ENCODE measurements at places on chromosomes 2 and 18.
A peak's percentile ranks its signal among the peaks of the same experiment; 100 is the strongest.

GRCh38 chr2:8036366-8036765 lies 645.5 kb upstream of the ID2 start:
- DNase-seq, result no peak

DNA sequence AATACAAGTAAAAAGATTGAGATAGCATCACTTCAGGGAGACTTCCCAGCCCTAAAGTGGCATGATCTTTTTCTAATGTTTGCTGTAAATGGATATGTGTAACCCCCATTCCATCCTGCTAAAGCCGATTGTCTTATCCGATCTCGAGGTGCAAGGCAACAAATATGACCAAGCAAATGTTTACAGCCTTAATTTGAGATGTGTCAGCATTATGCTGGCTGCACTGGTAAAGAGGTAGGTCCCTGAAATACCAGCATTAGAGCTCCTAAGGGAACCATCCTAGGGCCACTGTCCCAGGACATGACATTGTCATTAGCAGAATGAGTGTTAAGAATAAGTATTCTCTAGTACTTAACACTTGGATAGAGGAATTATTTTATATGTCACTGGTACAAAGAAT lies 108.4 kb downstream of the EPC2 start:
- no peak for DNase-seq

- no peak for DNase-seq
Observed at GRCh38 chr2:196959734-196960338, 33.3 kb upstream of the PGAP1 start.

GRCh38 chr2:24828238-24828996 lies 35.2 kb downstream of the CENPO start:
- DNase-seq, result no peak

- no peak for DNase-seq
Observed at GRCh38 chr2:9668687-9669345, 38.0 kb upstream of the YWHAQ start.

DNA sequence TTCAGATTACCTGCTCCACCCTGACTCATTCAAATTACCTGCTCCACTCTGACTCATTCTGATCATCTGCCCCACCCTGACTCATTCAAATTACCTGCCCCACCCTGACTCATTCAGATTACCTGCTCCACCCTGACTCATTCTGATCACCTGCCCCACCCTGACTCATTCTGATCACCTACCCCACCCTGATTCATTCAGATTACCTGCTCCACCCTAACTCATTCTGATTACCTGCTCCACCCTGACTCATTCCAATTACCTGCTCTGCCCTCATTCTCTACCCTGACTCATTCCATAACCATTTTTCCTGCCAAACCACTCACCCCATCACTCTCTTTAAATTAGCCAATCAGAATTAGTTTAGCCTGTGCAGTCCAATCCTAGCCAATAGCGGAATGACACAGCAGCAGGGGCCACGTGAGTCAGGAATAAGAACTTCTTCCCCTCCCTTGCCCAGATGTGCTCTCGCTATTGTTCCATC lies 26.2 kb downstream of the CFAP53 start:
- no peak for DNase-seq

GRCh38 chr2:222907048-222907447 lies 46.2 kb downstream of the ACSL3 start:
- no peak for DNase-seq

- DNase-seq, result no peak
Observed at GRCh38 chr2:68857855-68858456, 13.2 kb downstream of the BMP10 start.

GRCh38 chr2:214807653-214808052 lies 1.8 kb downstream of the BARD1 start:
- peak; percentile 38 for DNase-seq

DNA sequence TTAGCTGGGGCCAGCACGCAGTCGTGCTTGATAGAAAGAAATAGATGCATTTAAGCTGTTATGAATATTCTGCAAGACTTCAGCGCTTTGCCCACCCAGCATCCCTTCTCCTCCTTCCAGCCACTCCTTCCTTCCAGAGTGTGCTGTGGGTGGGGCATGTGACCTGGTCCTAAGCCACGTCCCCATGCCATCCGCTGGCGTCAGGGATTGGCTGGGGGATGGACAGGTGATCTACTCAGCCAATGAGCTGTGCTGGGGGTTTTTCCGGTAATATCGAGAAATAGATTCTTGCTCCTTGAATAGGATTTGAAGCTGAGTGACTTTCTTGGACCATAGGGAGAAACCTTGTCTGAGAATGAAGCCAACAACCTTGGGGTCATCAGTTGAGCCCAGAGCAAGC lies 4.8 kb upstream of the ZAP70 start:
- no peak for DNase-seq

DNA sequence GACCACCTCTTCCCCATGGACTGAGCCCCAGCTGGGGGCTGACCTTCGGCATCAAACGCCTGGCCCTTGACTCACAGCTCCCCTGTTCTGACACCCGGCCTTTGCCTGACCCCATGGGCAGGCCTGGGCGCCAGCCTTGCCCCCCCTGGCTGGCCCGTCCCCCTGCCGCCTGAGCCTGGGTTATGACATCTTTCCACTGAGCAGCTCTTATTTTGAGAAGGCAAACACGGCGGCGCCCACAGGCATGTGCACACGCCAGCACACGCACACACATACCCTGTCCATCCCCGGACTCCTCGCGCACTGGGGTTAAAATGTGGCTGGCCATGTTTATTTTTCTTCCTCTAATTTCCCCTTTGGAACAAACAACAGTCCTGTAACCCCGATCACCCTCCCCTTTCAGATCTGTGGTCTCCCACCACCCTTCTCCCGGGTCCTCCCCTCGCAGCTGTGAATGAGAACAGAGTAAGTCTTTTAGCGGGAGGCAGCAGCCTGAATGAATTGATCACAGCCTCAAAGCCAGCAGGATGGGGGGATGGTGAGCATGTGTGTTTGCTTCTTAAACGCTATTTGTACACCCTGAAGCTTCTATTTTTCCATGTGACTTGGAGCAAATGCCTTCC lies 11.8 kb upstream of the ATOH8 start:
- DNase-seq, result peak; percentile 87

DNA sequence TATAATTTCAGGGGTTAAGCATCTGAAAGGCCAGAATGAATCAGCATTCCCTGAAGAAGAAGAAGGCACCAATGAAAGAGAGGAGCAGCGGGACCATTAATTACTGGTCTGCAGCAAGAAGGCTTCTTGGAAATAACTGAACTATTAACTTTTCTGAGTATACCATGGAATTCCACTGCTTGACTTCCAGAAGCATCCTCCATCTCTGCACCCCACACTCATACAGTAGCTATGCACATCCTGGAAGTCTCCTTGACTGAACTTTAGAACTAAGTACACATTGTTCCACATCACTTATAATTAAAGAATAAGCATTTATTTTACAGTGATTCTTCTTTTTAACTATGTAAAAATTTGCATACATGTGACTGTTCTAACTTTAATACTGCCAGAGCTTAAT lies 131.5 kb downstream of the PPP1R1C start:
- DNase-seq, result no peak

DNA sequence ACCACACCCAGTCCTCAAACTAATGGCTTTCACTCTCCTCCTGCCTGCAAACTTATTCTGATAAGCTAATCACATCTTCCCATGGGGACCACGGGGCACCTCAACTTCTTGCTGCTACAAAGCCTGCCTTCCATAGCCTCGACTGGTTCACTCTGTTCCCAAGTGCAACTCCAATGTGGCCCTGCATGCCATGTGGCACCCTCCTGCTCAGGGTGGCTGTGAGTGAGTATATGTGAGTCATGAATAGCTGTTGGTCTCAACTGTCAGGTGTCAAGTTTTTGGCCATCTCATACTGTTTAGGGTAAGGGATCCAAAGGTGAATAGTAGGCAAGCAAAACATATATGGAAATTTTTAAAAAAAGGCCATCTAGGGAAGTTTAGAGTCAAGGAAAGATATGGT lies 276.1 kb upstream of the DCC start:
- DNase-seq, result no peak

DNA sequence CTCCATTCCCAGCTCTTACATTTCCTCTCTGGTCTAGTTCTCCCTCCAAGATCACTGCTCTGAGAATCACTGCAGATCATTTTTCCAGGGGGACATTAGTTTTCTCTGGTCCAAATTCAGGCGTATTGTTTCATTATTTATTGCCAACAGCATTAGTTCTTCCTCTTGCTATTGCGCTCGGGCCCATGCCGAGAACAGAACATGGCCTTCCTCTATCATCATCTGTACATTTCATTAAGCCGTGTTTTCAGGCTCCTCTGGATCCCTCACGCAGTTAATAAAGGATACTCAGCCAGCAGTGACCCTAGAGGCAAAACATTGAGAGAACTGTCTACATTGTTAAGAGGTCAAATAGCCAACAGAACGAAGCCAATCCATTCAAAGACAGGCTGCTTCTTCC lies 63.9 kb downstream of the CCBE1 start:
- no peak for DNase-seq

DNA sequence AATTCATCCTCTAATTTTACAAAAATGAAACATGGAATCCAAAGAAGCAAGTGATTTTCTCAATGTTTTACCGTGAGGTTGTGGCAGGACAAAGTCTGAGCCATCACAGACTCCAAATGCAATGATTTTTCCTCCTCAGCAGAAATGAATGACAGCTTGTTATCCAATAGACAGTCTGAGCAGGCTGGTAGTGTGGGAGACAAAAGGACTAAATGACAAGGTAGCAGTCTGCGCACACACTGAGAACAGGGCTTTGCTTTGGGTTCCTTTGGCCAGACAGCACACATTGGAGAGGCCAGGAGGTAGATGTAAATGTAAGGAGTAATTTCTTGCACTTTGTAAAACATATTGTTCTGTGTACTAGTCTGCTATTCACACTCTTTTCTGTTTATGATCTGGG lies 50.3 kb upstream of the RGPD4 start:
- no peak for DNase-seq

DNA sequence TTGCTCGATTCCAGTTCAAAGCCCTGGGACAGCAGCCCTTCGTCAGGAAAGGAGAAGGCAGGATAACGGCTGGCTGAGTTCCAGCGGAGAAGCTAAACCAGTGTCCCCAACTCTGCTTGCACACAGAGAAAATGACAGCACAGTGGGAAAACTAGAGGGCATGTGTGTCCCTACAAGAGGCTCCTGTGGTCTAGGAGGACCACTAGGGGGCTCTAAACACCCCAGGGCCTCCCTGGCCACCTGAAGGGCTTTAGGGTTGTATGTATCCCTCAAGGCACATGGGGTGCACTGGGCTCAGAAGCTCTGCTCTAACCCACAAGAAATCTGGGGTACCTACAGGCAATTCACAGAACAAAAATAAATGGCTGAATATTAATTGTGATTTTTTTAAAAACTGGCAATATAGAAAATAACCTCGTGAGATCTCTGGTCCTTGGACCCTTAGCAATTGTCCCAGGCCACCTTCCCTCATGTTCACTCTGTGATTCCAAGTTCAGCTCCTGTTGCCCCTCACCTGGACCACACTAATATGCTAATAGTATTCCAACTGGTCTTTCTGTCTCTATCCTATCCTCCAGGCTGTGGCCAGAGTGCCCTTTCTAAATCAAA lies 17.5 kb downstream of the STAT1 start:
- peak; percentile 48 for DNase-seq

DNA sequence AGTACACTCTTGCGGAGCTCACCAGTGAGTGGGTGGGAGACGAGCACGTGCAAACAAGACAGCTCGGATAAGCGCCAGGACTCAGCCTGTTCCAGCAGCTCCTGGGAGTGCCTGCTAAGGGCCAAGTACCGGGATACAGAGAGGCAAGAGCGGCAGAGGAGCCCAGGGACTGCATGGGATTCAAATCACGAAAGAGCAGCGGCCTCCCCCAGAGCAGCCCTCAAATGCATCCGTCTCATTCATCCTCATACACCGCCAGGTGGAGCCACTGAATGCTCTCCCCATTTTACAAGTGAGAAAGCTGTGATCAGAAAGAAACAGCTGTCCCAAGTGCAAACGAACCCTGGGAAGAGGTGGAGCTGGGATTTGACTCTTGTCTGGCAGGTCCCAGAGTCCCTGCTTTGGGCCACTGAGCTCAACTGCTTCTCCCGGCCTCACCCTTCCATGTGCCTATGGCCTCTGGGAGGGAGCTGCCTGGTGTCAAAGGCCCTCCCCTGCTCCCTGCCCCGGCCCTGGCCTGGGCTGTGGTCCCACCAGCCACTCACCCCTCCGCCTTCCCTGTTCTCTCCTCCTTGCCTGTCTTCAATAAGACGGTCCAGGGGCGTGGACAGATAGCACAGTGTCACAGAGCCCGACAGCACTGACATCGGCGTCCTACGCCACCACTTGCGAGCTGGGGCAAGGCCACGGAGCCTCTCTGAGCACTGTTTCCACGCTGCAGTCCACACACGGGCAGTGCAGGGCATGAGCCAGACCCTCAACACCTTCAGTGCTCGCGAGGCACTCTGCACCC lies 72.8 kb upstream of the TAF1B start:
- DNase-seq, result peak; percentile 51

- DNase-seq, result no peak
Observed at GRCh38 chr2:101949304-101949703, 42.5 kb upstream of the IL1R2 start.

- DNase-seq, result no peak
Observed at GRCh38 chr2:181334158-181334826, 122.9 kb upstream of the ITGA4 start.

GRCh38 chr18:72869226-72870185 lies 1.7 kb upstream of the NETO1 start:
- DNase-seq, result no peak

- DNase-seq, result peak; percentile 76
Observed at GRCh38 chr2:55048508-55049042, 1.7 kb downstream of the RTN4 start.

DNA sequence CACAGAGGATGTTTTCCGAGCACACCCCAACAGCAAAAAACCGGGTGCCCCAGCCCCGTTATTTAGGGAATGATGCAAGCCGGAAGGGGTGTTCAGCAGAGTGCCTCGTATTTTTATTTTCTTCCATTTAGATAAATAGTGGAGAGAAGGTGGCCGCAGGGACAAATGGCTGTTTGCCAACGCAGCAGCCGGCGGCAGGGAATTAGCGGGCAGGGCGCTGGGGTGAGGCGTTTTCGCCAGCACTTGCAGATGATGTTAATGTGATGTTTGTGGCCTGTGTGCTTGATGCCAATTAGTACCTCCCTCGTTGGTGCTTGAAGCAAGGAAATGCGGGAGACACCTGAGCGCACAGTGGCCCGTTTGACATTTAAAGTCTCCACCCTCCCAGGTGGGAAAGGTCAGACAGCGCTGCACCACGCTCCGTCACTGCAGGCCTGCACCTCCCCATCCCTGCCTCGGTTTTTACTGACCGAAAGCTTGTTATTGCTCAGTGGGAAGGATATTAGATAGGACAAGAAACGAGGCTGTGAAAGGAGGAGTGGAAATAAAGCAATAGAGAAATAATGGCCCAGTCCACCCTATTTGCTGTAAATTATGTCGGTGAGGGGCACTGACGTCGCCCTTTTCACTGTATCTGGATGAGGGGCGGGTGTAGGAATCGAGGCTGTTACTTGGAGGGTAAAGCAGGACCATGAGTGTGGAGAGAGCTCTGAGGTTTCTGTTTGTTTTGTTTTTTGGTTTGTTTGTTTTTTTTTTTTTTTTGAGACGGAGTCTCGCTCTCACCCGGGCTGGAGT lies 39.1 kb downstream of the NFATC1 start:
- no peak for DNase-seq

Data from endothelial cell of umbilical vein (primary cell).